Stimulated activated CD8-positive, alpha-beta memory T cell treated with anti-CD3 and anti-CD28 coated beads, Interleukin-4, amount 100 ng/mL, for 48 hours (primary cell): ENCODE measurements at places on chromosomes 5 and 9.

GRCh38 chr5:134091626-134092121 is 22.8 kb upstream of the TCF7 start:
- DNase-seq, result no peak

- DNase-seq, result no peak
Observed at GRCh38 chr5:179798144-179798770, 4.5 kb downstream of the LTC4S start.

DNA sequence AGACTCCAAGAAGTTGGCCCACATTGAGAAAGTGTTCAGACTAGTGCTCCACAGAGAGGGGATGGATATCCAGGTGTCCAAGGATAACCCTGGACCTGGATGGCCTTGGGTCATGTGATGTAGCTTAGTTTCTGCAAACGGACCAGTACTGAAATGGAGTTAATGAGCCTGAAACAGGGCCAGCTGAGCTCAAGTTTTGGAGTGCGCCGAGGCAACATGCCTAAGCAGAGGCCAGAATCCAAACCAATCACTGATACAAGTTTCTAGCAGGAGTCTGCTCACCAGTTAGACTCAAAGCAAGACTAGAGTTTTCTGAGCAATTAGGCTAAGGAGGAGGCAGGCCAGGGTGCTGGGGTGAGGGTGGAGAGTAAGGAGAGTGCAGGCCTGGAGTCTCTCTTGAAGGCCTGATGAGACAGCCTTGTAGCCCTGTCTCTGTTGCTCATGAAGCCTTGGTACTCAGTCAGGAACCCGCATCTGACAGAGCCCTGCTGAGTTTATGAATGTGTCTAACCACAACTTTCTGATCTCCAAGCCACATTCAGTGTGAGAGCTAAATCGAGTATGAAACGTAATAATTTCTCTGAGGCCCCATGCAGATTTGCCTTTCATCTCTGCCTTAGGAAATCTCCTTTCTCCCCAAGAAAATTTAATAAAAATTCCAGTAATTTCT is 68.9 kb upstream of the EQTN start:
- peak; percentile 66 for DNase-seq

- DNase-seq, result no peak
Observed at GRCh38 chr5:79853028-79853427, 138.0 kb downstream of the MTX3 start.

DNA sequence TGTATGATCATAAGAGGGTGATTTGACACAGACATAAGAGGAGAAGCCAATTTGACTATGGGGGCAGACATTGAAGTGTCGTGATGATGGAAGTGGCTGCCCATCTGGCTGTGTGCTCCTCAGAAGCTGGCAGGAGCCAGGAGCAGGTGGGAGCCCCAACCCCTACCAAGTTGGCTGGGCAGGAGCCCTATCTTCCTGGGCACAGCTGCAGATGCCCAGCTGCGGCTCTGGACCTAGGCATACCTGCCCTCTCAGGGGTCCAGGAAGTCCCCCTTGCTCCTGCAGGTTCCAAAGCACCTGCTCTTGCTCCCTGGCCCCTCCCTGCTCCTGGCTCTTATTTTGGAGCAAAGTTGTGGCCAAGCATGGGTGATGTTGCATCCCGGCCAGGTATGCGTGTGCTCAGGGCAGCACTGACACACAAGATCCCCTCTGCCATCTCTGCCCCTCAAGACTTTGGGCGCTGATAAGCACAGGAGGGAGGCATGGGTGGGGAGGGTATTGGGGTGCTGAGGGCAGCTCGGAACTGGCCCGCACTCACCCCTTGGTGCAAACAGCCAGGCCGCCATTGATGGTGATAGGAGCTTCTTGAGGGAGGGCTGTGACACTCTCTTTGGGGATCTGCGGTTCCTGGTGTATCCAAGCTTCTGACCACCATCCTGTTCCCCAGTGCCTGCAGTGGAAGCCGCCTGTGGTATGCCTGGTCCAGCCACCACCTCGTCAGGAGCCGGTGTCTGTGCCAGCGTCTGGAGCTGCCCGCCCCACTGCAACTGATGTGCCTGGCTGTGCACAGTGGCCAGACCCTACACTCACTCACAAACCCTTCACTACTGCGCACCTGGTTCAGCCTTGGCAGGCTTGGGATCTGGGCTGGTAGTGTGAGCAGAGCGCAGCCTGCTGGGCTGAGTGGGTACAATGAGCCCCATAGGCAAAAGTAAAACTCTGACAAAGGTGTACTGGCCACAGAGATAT is 230.9 kb downstream of the CDH9 start:
- no peak for DNase-seq

GRCh38 chr5:173324115-173325001 is 3.9 kb downstream of the STC2 start:
- DNase-seq, result no peak

DNA sequence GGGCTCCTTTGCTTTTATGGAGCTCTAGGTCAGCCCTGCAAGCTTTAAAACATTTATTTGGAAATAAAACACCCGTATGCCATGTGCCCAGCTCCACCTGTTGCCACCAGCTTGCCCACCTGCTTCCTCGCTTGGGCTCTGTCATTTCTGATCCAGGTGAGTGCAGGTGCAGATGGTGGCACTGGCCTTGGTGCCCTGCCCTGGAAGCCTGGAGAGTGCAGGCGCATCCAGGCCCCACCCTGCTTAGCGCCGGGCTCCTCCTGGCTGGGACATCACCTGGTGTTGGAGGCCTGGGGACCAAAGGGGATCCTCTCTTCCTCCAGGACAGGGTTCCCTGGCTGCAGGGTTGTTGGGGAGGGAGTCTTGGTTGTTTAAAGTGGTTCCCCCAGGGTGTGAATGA is 35.8 kb downstream of the WNK2 start:
- no peak for DNase-seq

DNA sequence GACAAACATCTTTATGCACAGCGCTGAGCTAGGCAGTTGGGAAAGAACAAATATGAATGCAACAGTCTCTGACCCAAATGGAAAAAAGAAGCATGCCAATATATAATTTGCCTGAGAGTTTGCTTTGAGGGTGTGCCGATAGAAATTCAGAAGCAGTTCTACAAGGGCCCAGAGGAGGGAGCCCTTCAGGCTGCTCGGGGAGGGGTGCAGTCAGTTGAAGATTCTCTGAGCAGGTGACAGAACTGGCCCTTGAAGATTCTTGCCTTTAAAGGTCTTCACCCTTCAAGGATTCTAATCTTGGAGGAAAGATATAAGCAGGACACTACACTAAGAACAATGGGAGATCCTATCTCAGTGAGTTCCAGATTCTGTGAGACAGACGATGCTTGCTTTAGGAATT is 3.7 kb upstream of the PAPPA start:
- no peak for DNase-seq

GRCh38 chr5:156695774-156696173 is 154.3 kb upstream of the PPP1R2B start:
- DNase-seq, result no peak

DNA sequence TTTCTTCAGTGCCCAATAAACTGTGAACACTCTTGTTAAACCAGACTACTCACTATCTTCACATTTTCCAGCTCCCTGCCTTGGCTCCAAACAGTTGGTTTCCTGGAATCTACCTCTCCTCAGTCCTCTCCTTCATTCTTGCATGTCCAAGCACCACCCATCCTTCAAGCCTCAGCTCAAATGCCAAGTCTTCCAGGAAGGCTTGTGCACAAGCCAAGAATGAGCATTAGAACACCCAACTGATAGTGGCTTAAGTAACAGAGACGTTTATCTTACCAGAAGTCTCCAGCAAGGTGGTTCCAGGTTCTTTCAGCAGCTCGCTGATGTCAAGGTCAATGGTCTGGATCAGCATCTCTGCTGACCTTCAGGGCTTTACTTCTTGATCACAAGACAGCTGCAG is 60.1 kb downstream of the PTPDC1 start:
- no peak for DNase-seq

DNA sequence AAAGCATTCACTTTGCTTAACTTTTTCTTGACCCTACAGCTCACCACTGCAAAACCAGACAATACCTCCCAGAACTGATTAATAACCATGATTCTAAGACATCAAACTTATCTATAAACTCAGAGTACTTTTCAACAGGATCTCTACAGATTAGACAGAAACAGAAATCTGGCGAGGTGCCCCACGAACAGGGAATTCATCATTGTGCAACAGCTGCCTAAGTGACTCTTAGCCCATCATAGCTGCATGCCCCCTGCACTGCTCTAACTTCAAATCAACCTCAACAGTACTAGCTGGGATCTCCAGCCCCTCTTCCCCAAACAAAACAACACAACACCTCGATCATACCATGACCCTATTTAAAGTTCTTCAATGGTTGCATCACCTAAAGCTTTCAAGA is 16.1 kb upstream of the COL23A1 start:
- no peak for DNase-seq

GRCh38 chr5:76710991-76711390 is 4.9 kb upstream of the F2R start:
- no peak for DNase-seq

GRCh38 chr5:175746851-175747250 is 89.0 kb downstream of the HRH2 start:
- no peak for DNase-seq

- no peak for DNase-seq
Observed at GRCh38 chr9:125161284-125161918, 18.1 kb upstream of the SCAI start.

GRCh38 chr9:20684875-20685696 is 1.0 kb downstream of the FOCAD start:
- no peak for DNase-seq

DNA sequence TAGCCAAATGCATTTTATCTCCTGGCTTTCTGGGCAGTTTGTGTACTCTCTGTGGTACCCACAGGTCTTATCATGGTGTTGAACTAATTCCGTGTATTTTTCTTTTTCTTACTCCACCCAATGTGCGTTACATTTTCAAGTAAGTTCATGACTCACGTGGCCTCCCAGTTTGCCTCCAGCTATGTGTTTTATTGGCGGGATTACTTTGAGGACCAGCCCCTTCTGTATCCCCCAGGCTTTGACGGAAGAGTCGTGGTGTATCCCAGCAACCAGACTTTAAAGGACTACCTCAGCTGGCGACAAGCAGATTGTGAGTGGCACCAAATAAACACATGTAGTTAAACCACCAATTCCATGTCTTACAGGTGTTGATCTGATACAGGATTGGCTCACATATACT is 3.2 kb downstream of the THG1L start:
- no peak for DNase-seq

GRCh38 chr9:16013826-16014225 is 461.0 kb downstream of the CCDC171 start:
- no peak for DNase-seq
